ENCODE measurements at places on chromosomes 2 and 18. TPM values are rescaled to one million over a fixed set of nuclear protein-coding genes. Genes with fewer than 3 reads are reported as not detected.

DNA sequence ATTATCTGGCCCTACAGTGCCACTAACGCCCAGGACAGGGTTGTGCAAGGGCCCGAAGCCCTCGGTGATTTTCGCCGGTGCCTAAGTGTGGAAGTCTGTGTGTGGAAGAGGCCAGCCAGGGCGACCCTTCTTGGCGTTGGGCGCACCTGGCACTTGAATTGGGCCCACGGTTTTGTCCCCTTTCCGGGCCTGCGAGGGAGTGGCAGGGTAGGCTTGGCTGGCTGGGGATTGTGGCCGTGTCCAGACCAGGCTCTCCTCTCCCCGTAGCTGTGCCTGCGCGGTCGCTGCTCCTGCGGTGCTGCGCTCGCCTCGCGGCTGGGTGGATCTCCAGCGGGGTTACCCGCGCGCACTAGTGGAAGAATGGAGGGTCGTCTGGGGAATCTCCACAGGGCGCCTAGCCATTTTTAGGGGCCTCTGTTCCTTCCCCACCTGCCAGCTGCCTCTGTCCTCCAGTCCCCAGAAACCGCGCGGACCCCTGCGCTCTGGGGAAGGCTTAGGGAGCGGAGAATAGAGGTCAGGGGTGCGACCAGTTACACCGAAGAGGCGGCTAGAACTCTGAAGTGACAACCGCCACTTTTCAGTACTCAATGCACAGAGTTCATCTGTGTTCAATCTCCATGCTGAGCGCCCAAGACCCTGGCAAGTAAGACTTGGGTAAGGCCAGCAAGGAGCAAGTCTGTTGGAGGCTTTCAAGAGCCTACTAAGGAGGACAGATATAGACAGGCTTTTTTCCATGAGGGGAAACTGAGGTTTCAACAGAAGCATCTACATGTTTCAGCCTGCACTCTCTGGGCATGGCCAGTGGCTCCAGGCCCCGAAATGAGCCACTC is 16.0 kb downstream of the EVX2 start:
- no peak for DNase-seq

LRRC30 gene
- total RNA-seq = not detected

GRCh38 chr2:193276069-193276468 is 1081.3 kb upstream of the TMEFF2 start:
- no peak for DNase-seq

DNA sequence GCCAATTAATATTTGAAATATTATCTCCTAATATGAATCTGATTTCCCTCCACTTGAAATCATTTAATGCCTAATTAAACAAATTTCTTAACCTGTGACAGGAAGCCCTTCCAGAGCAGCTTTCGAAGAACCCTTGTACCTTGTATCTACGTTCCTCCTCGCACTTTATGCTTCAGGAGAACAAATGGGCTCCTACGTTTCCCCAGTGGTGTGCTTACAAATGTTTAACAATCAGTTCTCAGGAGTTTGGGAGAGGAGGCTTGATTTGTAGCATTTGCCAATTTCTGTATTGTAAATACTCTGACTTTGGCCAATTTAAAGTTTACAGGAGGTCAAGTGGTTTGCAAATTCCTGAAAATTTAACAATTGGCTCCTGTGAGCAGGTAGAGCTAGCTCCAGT is 327.8 kb downstream of the THSD7B start:
- DNase-seq = no peak

GRCh38 chr2:120722246-120722567 is 13.5 kb upstream of the GLI2 start:
- DNase-seq = no peak

- DNase-seq = no peak
These were observed 248.0 kb downstream of the TMEM182 start for GRCh38 chr2:103009871-103010270.

DNA sequence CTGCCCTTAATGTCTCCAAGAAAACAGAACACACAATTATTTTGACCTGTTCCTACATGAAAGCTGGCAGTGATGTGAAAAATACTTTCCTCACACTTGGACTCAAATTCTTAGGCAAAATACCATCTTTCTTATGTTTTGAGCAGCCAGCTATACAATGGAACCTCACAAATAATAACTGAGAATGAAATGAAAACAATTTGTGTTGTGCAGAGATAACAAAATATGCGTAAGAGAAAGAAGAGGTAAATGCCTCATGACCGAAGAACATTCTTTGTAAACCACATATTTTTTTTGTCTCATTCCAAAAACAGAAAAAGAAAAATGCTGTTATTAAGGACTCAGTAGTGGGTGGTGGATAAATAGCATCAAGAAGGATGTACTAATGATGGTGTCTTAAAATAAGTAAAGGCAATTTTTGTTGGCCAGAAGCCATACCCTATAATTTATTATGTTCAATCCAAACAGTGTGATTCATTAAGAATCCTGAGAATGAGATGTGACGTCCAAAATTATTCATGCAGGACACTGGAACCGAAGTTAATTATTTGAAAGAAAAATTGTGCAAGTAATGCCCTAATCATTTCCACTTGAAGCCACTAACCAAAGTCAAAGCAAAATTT is 193.0 kb upstream of the NETO1 start:
- DNase-seq = no peak

- DNase-seq = no peak
These were observed 19.2 kb downstream of the PMAIP1 start for GRCh38 chr18:59918997-59919396.

DNA sequence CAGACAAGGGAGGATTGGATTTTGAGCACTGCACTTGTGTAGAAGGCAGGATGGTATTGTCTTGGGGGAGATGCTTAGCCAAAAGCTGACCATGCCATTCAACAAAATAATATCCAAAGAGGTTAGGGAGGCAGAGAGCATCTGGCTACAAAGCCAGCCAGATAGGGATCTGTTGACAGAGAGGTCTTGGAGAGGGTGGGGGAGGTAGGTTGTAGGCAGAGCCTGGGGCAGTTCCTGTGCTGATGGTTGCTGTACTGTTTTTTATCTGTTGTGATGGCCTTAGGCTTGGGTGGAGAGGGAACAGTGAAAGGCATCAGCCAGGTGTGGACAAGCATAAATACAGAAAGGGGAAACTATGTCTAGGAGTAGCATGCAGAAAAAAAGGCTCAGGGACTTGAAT is 100.9 kb downstream of the AQP4 start:
- DNase-seq = no peak
